ENCODE measurements at places on chromosomes 3 and 15.

- DNase-seq = no peak
These were observed 52.4 kb downstream of the SETMAR start for GRCh38 chr3:4355401-4356219.

DNA sequence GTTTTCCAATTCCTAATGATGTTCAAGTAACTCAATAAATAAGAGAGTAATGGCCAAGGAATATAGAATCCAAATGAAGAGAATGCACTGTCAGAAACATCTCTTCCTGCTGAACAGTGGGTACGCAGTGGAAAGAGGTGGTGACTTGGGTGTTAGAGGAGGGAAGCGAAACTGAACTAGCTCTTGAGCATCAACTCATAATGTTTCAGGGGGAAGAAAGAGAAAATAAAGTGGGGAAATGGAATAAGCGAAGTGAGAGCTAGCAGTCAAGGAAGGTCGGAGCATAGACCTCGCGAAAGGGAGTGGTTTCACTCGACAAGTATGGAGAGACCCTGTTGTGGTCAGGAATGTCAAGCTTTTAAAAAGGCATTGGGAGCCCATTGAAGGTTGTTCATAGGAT lies 309.5 kb downstream of the GAP43 start:
- no peak for DNase-seq

DNA sequence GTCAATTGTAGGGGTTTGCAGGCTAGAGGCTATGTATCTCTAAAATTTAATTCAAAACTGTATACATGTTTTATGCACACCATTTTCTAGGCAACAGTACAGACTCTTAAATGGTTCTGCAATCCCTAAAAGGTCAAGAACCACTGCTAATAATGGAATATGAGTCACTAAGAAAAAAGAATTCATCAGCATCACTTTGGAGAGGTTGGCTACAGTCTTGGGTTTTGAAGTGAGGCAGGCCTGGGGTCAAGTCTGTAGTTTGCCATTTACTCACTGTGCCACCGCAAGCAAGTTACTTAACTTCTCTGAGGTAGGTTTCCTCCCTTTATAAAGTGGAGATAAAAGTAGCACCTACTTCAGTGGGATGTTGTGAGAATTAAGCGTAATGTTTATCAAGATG lies 33.7 kb downstream of the THRB start:
- DNase-seq = no peak

DNA sequence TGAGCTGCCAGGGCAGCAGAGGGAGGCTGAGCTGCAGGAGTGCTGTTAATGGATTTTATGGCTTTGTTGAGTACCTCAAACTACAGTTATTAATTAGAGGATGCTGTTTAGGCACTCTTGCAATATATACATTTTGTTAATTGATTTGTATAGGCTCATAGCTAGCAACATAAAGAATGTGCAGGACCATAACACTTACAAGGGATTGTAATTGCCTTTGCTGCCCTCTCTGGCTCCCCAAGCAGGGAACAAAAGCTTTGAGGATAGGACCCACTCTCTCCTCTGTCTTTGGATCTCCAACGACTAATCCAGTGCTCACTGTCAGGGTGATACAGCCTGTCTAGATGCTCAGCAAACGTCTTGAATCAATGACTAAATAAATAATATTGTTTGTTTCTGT lies 1.2 kb upstream of the CLSTN2 start:
- DNase-seq = no peak

DNA sequence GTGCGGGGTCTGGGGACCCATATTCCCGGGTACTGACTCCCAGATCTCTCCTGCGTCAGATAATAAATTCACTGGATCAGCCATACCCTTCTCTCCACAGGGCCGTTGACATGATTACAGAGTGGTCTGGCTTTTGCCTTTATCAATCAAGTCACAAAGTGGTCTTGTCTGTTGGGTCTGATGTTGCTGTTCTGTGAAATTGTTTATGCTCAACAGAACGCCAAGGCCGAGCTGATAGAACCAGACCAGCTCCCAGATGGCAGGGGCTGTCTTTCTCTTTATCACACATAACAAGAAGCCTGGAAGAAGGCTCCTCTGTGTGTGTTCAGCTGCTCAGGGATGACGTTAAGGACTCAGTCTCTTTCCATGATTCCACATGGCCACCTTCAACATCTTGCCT lies 751 bp upstream of the DCLK3 start:
- DNase-seq = no peak

DNA sequence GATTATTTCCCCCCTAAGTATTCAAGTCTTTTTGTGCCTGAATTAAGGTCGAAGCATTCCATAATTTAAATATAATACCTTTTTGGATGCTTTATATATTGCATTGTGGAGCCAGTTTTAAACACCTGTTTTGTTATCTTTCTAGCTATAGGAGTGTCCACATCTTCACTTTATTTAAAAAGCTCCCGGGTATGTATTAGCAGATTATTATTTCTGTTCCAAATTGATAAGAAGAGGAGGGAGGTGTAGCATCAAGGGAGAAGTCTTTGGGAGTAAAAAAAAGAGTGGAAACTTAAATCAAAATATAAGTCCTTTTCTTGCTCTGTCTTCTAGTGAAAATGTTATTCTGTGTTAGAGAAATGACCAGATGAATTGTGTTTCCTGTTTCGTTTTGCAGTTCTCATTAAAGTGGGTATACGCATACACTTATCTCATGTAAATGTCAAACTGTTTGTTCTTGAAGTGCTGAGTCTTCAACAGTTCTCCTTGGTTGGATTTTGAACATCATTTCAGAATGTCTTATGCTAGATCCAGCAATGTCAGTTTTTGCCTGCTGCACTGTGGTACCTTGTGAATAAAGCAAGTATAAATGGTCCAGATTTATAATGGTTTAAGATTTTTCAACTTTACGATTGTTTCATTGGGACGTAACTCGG lies 105.8 kb downstream of the FNDC3B start:
- no peak for DNase-seq

DNA sequence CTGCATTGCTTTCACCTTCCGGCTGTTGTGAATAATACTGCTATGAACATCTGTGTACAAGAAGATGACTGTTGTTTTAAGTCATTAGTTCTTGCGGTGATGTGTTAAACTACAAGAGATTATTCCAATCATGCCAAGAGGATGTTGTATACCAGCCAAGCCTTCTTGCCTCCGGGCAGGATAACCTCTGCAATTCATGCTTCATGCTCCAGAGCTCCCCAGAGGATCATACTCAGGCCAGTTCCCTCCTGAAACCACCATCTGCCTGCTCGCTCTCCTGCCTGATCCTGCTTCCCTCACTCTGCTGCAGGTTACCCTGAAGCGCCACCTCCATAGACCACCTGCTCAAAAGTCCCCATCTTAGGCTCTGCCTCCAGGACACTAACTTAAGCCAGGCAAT lies 187.1 kb upstream of the PROK2 start:
- DNase-seq = no peak

GRCh38 chr15:42082823-42083604 lies 11.3 kb downstream of the PLA2G4D start:
- DNase-seq = no peak

- no peak for DNase-seq
These were observed 72.0 kb downstream of the CCNL1 start for GRCh38 chr3:157087780-157088600.

- peak; percentile 80 for DNase-seq
These were observed 494.7 kb upstream of the NECTIN3 start for GRCh38 chr3:110576960-110577359.

DNA sequence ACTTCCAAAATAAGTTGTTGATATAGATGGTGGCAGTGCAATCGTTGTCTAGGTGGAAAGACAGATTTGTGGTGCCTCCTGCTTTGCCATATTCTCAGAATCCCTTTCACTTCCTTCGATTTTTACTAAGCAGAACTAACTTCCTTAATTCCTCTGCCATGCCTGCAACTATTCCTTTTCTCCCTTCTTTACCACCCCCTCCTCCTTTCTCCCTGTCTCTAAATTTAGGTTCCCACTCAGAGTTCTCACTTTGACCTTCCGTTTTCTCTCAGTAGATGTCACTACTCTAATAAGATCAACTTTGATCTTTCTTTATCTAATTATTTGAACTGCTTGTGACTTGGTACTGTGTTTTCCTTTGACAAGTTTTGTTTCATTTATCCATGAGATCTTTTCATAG lies 351.2 kb downstream of the LPP start:
- DNase-seq = no peak

DNA sequence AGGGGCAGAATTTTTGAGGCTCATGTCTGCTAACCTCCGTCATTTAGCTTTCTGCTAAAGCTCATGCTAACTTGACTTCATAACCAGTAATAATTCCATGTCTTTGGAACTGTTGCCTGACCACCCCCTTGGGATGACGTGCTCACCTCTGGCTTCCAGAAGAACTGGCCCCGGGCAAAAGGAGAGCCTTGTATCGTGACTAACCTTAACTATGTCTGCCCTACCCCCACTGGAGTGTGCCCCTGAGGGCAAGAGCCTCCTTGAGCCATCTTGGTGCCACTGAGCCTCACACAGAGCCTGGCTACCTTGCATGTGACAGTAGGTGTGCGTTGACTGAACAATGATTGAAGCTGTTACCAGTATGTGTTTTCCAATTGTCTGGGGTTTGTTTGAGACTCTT lies 4.7 kb downstream of the LRRK1 start:
- DNase-seq = no peak

GRCh38 chr3:16609927-16610580 lies 4.8 kb upstream of the DAZL start:
- no peak for DNase-seq

- no peak for DNase-seq
These were observed 30.8 kb downstream of the ST3GAL6 start for GRCh38 chr3:98793971-98794370.

- no peak for DNase-seq
These were observed 482.7 kb upstream of the NECTIN3 start for GRCh38 chr3:110588906-110589305.

DNA sequence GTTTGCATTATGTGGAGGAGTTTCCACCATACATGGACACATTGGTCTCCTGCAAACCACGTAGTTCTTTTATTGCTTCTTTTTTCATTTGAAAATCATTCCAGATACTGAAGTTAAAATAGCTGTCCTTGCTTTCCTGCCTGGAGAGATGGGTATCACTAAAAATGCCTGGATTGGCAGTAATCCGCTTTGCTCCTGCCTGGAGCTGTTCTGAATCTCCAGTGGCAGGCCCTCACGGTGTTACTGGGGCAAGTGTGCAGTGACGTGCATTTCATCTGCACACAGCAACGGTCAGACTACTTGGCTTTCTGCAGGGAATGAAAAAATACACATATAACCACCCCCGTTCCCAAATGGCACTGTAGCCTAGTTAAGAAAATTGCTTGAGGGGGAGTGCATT lies 272.9 kb downstream of the IL5RA start:
- no peak for DNase-seq

DNA sequence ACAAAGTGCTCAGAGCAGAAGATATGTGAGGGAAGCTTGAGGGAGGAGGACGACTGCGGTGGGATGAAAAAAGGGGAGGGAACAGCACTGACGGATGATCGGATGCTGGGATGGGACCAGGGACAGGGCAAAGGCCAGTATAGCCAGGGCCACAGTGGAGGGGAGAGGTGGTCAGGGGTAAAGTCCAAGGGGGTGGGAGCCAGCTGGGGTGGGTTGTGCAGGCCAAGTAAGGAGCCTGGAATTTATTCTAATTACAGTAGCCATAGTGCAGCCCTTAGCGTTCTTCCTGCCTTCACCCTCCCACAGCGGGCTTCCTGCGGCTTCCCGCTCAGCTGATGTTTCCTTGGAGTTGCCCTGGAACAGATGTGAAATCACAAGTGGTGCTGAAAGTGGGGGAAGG lies 7.6 kb upstream of the APEH start:
- no peak for DNase-seq

- no peak for DNase-seq
These were observed 60.6 kb upstream of the RYK start for GRCh38 chr3:134311265-134311664.

DNA sequence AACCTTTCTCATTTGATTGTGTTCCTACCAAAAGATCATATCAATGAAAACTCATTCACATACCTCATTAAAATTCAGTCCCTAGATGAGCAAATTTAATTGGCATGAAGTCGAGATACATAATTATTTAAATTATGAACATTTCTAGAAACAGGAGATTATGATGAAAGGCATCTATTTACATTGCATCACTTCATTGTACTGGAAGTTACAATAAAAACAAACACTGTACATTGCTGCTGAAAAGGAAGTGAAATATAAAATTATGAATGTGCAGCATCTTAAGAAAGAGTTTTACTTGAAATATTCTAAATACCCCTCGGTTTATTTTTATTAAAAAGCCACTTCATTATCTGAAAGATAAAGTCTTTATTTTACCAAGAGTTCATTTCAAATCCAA lies 163.4 kb upstream of the ZNF385D start:
- DNase-seq = no peak

DNA sequence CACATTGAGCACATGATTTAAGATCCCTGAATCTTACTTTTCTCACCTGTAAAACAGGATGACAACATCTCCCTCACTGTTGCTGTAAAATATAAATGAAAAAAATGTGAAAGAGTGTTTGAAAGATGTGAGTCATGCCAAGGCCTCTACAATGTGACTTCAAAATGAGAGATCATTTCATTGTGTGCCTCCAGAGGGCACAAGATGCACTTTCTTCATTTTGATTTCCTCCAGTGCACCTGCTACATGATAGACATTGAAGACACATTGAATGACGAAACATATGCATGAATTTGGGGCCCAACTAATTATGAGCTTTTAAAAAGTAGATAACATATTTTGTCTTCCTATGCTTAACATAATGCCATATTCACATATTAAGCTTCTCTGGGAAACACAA lies 170.3 kb downstream of the MOBP start:
- no peak for DNase-seq

- DNase-seq = no peak
These were observed 3.7 kb upstream of the GRM2 start for GRCh38 chr3:51703068-51703760.

GRCh38 chr15:42182328-42182886 lies 25.7 kb downstream of the VPS39 start:
- no peak for DNase-seq

DNA sequence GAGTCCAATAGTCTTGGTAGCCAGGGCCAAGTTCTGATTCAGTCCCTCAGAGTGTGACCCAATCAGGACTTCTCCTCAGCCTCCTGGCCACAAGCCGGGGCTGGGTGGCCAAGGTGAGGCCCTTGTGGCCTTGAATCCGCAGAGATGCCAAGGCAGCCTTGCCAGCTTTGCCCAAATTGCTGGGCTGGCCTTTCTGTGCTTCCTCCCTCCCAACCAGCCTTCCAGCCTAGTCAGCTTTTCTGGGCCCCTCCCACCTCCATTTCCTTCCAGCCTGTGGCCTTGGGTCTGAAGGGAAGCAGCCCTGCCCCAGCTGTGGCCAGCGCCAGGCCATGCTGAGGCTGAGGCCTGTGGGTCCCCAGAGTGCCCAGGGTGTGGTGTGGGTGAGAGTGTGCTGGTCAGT lies 34.3 kb upstream of the ANKDD1A start:
- DNase-seq = no peak

DNA sequence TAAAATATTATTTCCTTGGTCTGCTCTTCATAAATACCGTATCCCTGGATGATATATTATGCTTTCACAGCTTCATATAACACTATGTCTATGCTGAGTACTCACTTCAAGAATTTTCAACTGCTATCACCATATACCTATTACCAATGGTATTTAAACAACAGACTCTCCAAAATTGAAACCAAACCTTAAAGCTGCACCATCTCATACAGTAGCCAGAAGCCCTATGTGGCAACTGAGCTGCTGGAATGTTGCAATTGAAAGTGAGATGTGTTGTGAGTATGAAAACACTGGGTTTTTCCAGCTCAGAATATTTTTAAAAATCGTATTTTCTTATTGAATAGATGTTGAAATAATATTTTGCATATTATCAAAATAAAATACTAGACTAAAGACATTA lies 130.1 kb upstream of the GOLGA6L6 start:
- DNase-seq = no peak

GRCh38 chr3:2334921-2335320 lies 236.3 kb downstream of the CNTN4 start:
- DNase-seq = no peak

GRCh38 chr3:41118461-41119390 lies 80.6 kb upstream of the CTNNB1 start:
- no peak for DNase-seq
